ENCODE measurements at places on chromosomes 5 and 9. TPM values are rescaled to one million over a fixed set of nuclear protein-coding genes. Genes with fewer than 3 reads are reported as not detected.

- DNase-seq = no peak
Measured at GRCh38 chr5:13501176-13501575, 443.3 kb downstream of the DNAH5 start.

- no peak for DNase-seq
Measured at GRCh38 chr5:104599726-104600125, 1037.1 kb upstream of the NUDT12 start.

DNA sequence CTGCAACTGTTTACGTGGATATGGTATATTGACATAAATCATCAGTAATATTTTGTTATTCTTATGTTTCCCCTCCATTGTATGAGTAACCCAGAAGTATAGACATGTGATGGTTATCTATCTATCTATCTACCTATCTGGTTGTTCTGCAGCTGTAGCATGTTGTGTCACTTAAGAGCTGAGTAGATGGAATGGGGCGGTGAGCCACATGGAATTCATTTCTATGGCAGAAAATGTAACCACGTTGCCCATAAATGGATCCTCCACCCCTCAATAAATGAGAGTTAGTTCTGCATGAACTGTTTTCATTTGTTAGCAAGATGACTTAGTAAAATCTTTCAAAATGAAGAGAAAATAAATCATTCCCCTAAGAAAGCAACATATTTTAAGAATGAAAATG is 553.2 kb downstream of the MAT2B start:
- no peak for DNase-seq

GRCh38 chr5:96140084-96140483 is 178.4 kb upstream of the ELL2 start:
- no peak for DNase-seq

- DNase-seq = no peak
Measured at GRCh38 chr9:6605202-6605601, 40.3 kb downstream of the GLDC start.

Gene ACSL6
- polyA plus RNA-seq = 1.8 TPM

Gene AGXT2
- 60.4 TPM for polyA plus RNA-seq

Gene LURAP1L
- polyA plus RNA-seq = 23.6 TPM
